SW 1271 (cell line): ENCODE measurements at places on chromosomes 3 and 15.

DNA sequence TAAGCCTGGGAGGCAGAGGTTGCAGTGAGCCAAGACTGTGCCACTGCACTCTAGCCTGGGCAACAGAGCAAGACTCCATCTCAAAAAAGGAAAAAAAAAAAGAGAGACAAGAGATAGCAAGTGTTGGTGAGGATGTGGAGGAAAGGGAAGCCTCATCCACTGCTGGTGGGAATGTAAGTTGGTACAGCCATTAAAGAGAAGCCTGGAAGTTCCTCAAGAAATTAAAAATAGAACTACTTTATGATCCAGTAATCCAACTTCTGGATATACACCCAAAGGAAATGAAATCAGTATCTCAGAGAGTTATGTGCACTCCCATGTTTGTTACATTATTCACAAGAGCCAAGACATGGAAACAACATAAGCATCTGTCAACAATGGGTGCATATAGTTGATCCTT, 14.9 kb downstream of the PYGO1 start:
- no peak for DNase-seq

DNA sequence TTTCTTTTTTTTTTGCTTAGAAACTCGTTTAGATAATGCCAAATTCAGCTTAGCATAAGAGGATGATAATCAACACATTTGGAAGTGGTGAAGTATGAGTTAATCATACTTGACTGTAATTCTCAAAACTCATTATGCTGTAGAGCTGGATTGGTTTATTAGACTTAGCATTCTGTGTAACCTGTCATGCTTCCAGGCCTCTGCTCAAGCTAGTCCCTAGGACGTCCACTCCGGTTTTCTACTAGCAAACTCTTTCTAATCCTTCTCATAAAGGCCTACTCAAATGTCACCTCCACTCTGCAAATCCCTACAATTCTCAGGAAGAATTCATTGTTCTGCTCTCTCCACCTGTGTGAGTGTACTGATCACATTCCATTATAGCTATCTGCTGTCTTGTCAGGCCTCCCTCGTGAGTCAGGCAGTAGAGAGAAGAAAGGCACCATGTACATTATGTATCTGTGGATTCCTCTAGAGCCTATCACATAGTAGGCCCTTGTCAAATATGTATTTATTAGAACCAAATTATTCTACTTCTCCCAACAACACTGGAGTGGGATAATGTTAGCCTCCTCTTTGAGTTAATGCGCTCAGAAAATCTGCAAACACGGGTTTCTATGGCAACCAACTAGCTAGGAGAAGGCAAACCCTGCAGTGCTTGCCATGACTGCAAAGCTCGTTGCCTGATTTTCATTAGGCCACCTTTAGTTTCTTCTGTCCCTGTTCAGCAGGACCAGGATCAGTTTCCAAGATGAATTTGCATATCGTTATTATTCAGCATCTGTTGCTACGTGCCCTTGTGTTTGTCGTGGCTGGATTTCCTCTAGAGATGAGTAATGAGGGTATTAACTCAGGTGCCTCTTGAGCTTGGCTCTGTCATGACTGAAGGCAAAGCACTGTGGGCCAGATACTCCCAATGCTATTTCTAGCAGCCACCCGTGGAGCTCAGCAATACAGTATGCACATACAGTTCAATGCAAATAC, 30.7 kb downstream of the ATP13A5 start:
- DNase-seq, result no peak

DNA sequence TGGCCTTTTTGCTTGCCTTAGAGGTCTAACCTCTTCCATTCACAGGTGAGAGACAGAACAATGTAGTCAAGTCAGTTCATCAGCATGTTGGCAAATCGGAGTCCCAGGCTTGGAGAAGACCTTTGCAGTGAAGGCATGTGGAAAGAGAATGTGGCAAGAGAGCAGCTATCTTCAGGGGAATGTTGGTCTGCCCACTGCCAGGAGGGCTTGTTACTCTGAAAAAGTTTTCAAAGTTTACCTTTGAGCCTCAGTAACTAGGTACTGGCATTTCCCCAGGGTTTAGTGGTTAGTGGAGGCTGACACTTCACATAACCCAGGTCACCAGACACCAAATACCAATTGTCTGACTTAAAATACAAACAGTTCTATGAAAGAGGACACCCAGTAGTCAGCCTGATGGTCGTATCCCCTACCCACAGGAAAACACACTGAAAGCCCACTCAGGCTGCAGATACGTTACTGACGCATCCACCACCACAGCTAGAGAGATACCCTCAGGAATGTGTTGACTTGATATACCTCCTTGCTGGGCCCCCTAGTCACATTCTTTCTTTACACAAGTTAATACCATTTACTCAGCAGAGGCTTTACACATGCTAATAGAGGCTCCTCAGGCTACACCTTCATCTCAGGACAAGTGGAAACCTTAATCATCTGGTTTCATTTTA, 9.7 kb upstream of the ARID3B start:
- peak; percentile 40 for DNase-seq

GRCh38 chr3:11661052-11661656, 17.4 kb upstream of the VGLL4 start:
- DNase-seq, result no peak

GRCh38 chr3:54889731-54890130, 38.1 kb downstream of the LRTM1 start:
- DNase-seq, result no peak

DNA sequence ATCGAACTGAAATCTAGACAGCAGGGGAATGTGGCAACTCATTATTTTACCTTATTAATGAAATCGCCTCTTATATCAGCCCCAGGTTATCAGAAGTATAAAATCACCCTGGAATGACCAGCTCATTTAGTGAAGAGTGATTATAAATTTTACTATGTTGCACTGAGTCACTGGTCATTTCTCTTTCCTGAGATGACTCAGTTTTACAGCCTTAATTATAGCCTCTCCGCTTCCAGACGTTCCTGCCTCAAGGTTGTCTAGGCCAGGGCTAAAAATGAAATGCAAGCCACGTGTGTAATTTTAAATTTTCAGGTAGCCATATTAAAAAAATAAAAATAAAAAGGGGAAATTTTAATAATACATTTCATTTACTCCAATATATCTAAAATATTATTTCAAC, 33.3 kb downstream of the DET1 start:
- no peak for DNase-seq

GRCh38 chr3:43180694-43181093, 74.8 kb upstream of the POMGNT2 start:
- no peak for DNase-seq

DNA sequence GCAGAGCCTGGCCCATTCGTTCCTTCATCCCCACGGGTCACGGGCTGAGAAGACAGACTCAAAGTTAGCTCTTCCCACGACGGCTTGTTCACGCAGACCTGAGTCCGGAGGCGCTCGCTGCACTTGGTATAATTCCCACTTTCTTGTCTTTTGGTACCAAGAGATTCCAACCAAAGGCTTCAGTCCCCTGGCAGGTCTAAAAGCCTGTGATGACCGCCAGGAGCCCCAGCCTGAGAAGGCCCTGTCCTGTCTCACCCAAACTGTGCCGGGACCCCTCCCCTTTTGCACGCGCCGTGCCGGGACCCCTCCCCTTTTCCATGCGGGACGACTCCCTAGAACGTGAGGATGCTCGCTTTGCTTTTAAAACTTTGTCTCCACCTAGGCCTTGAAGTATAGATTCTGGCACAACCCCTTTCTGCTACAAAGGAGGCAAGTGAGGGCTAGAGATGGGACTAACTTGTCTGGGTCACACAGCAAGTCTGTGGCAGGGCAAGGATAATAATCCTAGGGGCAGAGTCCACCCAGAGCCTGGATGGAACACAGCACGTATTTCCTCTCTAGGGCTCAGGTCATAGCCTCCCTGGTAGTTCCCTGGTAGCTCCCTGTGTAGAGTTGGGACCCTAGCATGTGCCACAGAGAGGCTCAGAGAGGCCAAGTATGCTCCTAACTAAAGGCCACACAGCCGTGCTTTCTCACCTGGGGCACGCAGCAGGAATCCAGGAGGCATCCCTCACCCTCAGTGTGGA, 211.3 kb downstream of the XXYLT1 start:
- no peak for DNase-seq

DNA sequence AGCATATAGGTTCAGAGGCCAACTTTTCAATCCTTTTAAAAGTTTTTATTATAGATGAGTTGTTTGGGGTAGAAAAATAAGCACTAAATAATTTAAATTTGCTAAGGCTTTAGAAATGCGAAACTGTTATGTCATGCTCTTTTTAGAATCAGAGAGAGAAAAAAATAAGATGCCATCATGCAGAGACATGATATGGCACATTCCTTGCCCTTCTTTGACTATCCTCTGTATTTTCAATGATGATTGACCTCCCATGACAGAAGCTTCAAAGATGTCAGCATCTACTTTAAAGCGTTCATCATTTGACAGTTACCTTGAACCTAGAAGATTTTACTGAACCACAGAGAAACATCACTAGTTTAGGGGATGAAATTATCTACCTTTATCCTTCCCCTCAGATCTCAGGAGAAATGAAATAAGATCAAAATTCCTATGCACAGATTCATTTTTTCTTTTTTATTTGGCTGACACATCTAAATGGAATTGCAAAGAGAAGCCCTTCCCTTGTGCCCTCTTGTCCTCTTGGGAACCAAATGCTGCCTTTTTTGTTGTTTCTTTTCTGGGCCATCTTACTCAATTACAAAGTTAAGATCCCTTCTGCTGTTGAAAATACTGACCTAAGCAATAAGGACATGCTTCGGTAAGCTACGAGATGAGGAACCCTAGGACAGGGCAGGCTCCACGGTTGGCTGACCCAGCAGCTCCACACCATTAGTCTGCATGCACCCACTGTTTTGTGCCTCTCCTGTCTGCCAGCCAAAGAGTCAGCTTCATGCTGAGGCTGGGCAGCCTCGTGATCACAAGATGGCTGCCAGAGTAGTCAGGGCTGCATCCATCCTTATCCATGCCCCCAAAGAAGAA, 289.7 kb upstream of the TPM1 start:
- DNase-seq, result no peak

DNA sequence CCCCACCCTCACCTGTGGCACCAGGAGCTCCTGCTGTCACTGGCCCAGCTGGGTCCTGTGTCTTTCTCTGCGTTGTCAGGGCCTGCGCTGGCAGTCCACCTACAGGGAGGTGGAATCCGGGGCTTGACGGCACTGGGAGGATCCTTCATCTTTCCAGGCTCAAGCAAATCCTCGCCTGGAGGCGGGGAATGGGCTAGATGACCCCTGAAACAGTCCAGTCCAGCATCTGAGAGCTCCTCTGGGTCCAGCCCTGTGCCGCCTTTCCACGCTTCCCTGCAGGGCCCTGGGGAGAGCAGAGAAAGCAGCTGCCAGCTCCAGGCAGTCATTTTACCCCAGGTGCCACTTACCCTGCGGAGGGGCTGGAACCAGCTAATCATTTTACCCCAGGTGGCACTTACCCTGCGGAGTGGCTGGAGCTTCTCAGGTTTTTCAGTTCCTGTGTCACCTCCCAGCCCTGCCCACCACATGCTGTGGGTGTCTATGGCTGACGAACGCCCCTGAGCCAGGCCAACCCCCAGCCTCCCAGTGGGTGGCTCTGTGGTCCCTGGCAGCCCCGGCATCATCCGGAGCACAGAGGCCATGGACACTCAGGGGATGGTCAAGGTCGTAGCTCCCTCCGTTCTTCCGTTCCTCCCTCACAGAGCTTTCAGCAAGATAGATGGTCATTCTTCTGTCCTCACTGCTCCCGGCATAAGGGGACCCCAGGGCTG, 17.9 kb upstream of the ADIPOQ start:
- DNase-seq, result no peak

DNA sequence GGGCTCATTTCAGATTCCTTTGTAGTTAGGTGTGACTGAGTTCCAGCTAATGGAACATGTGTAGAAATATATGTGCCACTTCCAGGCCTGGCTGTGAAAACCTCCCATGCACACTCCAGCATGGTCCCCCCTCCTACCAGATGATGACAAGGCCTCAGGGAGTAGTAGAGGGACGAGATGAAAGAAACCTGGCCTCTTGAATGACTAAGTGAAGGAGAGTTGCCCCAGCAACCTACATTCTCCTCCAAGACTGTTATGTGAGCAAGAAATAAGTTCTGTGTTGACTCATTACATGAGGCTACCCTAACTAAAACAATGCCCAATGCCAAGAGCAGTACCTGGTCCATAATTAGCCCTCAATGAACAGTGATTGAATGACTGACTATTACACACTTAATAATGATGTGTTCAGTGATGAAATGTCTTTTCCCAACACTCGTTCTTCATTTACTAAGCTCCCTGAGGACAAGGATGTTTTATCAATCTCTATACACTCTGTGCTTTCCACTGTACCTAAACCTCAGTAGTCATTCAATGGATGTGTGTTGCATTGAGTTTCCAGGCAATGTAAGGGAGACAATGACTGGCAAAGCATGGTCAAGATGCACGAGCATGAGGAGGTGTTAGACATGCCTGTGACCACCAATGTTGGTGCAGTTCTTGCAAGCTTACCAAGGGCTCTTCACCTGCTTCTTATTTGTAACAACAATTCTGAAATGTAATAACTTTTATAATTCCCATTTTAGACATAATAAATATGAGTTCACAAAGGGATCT, 62.0 kb upstream of the BCL6 start:
- no peak for DNase-seq

GRCh38 chr15:92909136-92909781, 9.1 kb downstream of the CHD2 start:
- no peak for DNase-seq

DNA sequence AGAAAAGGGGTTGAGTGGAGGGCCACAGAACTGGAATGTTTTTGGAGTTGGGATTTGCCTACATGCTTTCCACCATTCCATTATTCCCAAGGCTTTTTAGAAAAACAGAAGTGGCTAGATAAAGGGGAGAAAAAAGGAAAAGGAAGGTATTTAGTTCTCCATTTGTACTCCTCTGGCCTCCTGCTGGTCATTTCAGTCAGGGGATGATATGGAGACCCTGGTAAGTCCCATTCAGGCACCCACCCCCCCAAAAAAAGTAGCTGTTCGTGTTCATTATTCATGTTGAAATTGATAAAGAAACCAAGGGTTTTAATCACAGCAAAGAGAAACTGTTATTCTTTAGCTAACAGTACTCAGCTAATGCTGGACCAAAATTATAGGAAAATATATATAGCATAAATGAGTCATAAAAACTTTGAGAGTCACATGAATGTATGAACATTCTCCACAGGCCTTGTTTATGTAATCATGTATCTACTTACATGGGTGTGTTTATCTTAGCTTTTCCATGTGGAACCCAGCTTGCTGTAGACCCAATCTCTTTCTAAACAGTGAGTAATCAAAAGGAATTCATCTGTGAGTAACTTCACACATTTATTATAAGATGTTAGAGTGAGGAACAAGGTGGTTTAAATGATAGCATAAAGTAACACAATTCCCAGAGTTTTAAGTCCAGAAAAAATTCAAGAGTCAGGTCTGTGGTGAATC, 167.2 kb downstream of the KCNMB2 start:
- no peak for DNase-seq
